ENCODE measurements at places on chromosomes 3 and 15. TPM values are rescaled to one million over a fixed set of nuclear protein-coding genes. Genes with fewer than 3 reads are reported as not detected.

- H3K27ac ChIP-seq = no peak overlapping the region
- no peaks in the 10 kb centered on the region for H3K27me3 ChIP-seq
- H3K4me1 ChIP-seq = no peaks in the 10 kb centered on the region
These were observed 316.2 kb downstream of the PTPRG start for GRCh38 chr3:61877359-61878138.

GRCh38 chr3:174342171-174342570 is 517.0 kb upstream of the NAALADL2 start:
- H3K27ac ChIP-seq = no peak overlapping the region
- H3K4me1 ChIP-seq = no peaks in the 10 kb centered on the region
- H3K27me3 ChIP-seq = no peaks in the 10 kb centered on the region
- H3K36me3 ChIP-seq = no peaks in the 10 kb centered on the region

- peaks cover 10% of the 10 kb centered on the region for H3K4me1 ChIP-seq
- no peaks in the 10 kb centered on the region for H3K36me3 ChIP-seq
- peak overlapping the region; percentile 54 for H3K27ac ChIP-seq
- no peak overlapping the region for H3K4me3 ChIP-seq
These were observed 116.2 kb upstream of the CHRM5 start for GRCh38 chr15:33852094-33852493.

- no peak overlapping the region for H3K4me3 ChIP-seq
- peaks cover 55% of the 10 kb centered on the region for H3K36me3 ChIP-seq
- H3K27me3 ChIP-seq = no peaks in the 10 kb centered on the region
- no peak for DNase-seq
These were observed 15.6 kb downstream of the THBS1 start for GRCh38 chr15:39596358-39597051.

DNA sequence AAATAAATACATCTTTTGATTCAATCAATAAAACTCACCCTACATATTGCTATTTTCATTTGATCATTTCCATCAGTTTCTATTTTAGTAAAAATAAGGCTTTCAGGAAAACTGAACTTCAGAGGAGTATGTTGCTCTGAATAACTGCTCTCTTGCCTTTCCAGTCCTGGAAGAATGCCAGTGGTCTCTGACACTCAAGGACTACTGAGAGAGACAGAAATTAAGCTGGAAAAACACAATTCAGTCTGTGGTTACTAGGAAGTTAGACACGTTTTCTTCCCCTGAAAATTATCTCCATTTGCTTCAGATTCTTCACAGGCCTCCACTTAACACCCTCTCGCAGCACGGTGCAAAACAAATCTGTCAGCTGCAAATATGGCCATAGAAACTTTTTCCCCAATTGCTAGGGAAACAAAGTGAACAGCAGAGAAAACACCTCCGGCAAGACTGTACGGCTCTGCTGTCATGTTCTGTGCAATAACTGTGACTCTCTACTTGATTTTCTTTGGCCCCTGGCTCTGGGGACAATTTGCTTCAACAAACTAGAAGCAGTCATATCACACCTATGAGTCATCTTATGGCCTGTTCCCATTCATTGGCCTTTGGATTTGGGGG is 353.0 kb downstream of the MAGI1 start:
- H3K36me3 ChIP-seq = no peaks in the 10 kb centered on the region
- H3K27me3 ChIP-seq = no peaks in the 10 kb centered on the region
- peak; percentile 48 for DNase-seq
- H3K4me1 ChIP-seq = peaks cover 5% of the 10 kb centered on the region

GRCh38 chr3:32457971-32458471 is 44.6 kb downstream of the CMTM6 start:
- H3K27ac ChIP-seq = no peak overlapping the region
- H3K36me3 ChIP-seq = no peaks in the 10 kb centered on the region
- DNase-seq = no peak
- peaks cover 2% of the 10 kb centered on the region for H3K4me1 ChIP-seq

Gene CDCP1
- total RNA-seq = 4.2 TPM

Gene PRR20G
- total RNA-seq = not detected

Gene C2CD4A
- total RNA-seq = not detected

Gene GOLGA8H
- total RNA-seq = 0.32 TPM

Gene ACTC1
- 860 TPM for total RNA-seq

Gene PEX5L
- total RNA-seq = 0.43 TPM

Data from astrocyte (in vitro differentiated cells and primary cell).